Activated CD8-positive, alpha-beta T cell treated with anti-CD3 and anti-CD28 coated beads, Interleukin-2, amount 10 ng/mL, durations not matched to agents 7 days and 5 days (primary cell): ENCODE measurements at places on chromosomes 1 and 21. TPM values are rescaled to one million over a fixed set of nuclear protein-coding genes. Genes with fewer than 3 reads are reported as not detected.

DNA sequence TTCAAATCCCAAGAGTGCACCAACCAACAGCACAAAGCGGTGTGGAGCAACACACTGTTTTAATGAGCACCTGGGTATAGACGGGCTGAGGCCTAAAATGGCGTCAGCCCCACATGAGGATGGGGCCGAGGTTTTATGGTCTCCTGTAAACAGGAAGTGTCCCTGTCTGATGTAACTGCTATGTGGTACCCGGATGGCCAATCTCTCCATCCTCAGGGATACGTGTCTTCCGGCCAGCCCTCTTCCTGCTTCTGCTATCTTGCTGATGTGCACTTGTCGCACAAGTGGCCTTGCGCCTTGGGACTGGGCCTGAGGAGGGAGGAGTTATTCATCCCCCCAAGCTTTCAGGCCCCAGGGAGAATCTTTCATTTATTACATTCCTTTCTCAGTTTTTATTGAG is 73.5 kb downstream of the CNST start:
- peaks cover 30% of the 10 kb centered on the region for H3K36me3 ChIP-seq
- no peak for DNase-seq
- H3K4me1 ChIP-seq, result no peaks in the 10 kb centered on the region
- H3K27me3 ChIP-seq, result no peaks in the 10 kb centered on the region
- H3K4me3 ChIP-seq, result no peak overlapping the region

The RNF186 gene
- total RNA-seq, result not detected

The BMP8A gene
- total RNA-seq, result 0.16 TPM

DNA sequence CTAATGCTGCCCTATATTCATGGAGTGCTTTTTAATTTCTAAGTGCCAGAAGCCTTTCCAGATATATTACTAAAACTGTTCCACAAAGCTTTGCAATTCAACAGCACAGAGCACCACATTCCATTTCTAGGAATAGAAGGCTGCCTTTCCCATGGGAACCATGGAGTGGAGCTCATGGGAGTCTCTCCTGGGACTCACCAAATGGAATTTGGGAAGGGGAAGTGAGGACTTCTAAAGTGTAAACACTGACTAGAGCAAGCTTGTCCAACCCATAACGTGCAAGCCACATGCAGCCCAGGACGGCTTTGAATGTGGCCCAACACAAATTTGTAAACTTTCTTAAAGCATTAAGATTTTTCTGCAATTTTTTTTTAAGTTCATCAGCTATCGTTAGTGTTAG is 190.4 kb upstream of the TNR start:
- H3K27ac ChIP-seq, result no peak overlapping the region
- no peak for DNase-seq
- H3K27me3 ChIP-seq, result no peaks in the 10 kb centered on the region
- no peaks in the 10 kb centered on the region for H3K4me1 ChIP-seq
- H3K4me3 ChIP-seq, result no peak overlapping the region

DNA sequence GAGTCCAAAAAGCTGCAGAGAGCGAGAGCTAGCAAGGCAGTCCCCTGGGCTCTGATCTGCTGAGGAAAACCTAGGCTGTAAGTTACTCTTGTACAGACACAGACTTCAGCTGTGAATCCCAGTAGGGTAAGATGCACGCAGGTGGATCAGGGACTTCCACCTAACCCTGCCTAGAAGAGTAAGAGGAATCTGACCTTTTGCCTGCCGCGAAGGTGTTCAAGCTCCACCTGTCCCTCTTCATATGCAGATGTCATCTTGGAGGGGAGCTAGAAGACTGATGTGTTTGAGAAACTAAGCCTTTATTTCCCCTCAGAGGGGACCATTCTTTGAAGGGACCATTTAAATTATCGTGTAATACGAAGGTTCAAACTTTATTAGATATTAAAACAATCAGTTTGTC is 108.6 kb upstream of the USP24 start:
- H3K27ac ChIP-seq, result no peak overlapping the region
- H3K27me3 ChIP-seq, result peaks cover 7% of the 10 kb centered on the region
- H3K4me3 ChIP-seq, result no peak overlapping the region
- H3K36me3 ChIP-seq, result no peaks in the 10 kb centered on the region
- DNase-seq, result no peak
